ENCODE measurements at places on chromosomes 5 and 9.
A peak's percentile ranks its signal among the peaks of the same experiment; 100 is the strongest.

GRCh38 chr5:96177303-96177869, 215.7 kb upstream of the ELL2 start:
- no peak for DNase-seq

- no peak for DNase-seq
Measured at GRCh38 chr9:5191985-5192384, 6.5 kb upstream of the INSL6 start.

- DNase-seq, result peak; percentile 57
Measured at GRCh38 chr9:136488247-136489214, 5.7 kb upstream of the SEC16A start.

- no peak for DNase-seq
Measured at GRCh38 chr5:134965271-134965825, 2.4 kb upstream of the CATSPER3 start.

GRCh38 chr5:6379246-6379645, 899 bp upstream of the MED10 start:
- no peak for DNase-seq

DNA sequence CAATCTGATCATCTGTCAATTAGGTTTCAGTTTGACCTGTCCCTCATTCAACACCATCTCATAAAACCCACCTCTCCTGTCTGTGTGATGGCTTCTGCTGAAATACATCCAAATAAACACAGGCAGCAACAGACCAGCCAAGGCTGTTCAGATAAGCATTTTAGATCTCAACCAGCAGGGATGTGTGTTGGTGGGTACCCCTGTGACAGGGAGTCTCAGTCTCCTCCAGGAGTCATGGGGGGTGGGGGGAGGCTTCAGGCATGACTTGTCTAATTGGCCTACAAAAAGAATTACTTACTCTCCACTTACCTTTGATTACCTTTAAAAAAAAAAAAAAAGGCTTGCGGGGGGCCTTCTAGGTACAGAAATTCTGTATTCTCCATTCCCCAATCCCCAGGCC, 65.9 kb downstream of the ROR2 start:
- no peak for DNase-seq

GRCh38 chr5:124996023-124996763, 249.8 kb upstream of the ZNF608 start:
- no peak for DNase-seq

DNA sequence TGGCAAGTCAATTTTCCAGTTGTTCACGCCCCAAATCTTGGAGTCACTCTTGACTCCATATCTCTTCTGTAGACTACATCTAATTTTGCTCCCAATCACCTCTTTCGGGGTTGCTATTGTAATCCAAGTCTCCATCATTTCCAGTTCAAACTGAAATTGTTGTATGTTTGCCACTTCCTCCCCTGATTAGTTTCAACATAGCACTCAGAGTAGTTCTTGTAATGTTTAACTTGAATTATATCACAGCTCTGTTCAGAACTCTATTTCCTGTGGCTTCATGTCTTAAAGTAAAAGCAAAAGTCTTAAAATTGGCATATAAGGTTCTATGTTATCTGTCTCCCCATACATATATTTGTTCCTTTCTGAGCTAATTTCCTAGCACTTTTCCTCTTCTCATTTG, 348.5 kb upstream of the RIOK2 start:
- DNase-seq, result no peak

DNA sequence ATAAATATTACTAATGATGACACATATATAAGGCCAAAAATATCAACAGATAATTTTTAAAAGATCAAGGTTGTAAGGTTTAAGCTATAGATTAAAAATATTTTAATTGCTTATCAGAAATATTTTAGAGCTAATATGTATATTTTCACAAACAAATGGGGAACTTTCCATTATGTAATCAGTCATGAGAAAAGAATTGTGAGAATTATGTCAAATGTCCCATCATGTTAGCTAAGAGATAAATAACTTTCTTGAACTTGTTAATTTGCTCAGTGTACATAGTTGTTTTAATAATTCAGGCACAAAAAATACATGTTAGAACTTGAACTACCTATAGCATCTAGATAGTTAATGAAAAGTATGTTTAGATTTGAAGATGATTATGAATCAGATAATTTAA, 67.7 kb downstream of the SYK start:
- DNase-seq, result no peak

- DNase-seq, result no peak
Measured at GRCh38 chr9:131817627-131818026, 77.8 kb upstream of the RAPGEF1 start.

- DNase-seq, result no peak
Measured at GRCh38 chr9:35666045-35666444, 1.1 kb upstream of the ARHGEF39 start.
